NCI-H526 (cell line): ENCODE measurements at places on chromosomes 6 and 20.

GRCh38 chr6:43748765-43749164 lies 21.2 kb upstream of the VEGFA start:
- DNase-seq: no peak

- no peak for DNase-seq
Measured at GRCh38 chr6:113078791-113079190, 731.7 kb downstream of the RFPL4B start.

DNA sequence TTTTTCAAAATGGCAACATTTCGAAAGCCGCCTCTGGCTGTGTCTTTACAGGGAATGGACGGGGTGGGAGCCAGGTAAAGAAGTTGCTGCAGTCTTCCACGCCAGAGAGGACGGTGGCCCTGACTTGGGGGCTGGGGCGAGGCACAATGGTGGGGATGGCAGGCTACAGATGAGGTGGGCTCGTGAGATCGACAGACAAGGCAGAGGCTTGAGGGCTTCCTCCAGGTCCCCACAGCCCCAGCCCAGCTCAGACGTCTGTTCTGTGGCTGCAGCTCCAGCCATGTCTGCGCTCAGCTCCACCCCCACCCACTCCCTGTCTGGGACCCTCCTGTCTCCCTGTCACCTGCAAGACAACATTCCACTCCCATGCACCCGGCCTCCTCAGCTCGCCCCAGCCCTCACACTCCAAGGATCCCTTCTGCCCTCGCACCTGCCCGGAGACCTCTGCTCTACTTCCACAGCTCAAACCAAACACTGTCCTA lies 7.4 kb upstream of the C20orf144 start:
- peak; percentile 62 for DNase-seq

DNA sequence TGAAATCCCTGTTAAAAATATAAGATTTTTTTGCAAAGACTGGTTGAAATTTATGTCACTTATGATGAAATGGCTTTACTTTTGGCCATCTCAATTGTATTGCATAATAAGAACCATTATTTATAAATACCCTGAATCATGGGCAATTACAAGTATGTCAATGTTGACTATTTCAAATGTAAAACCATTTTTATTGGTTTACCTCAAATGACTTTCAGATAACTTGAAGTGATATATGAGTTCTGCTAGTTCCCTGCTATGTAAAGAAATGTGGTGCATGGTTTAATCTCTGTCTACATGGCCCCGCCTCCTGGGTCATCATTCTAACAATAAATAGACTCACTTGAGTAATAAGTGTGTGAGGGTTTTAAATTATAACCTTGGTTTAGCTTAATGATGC lies 275.6 kb upstream of the PREP start:
- DNase-seq: no peak

GRCh38 chr6:156582509-156582992 lies 194.6 kb upstream of the ARID1B start:
- peak; percentile 81 for DNase-seq

DNA sequence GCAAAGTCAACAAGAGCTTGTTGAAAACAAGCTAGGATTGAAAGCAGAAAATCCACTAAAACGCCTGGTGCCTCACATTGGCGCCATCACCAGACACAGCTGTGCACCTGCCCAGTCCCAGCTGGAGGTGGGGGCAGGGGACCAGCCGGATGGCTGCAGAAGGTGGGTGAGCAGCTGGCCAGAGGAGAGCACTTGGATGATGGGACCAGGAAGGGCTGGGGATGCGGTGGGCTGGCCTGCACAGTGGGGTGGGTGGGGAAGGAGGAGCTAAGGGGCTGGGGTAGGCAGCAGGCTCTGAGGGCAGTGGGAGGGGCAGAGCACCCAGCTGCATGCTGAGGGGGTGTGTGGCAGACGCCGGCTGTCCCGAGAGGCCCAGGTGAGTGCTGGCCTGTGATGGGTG lies 7.1 kb downstream of the CABLES2 start:
- DNase-seq: no peak

GRCh38 chr20:10542442-10542841 lies 107.3 kb downstream of the SLX4IP start:
- DNase-seq: no peak

DNA sequence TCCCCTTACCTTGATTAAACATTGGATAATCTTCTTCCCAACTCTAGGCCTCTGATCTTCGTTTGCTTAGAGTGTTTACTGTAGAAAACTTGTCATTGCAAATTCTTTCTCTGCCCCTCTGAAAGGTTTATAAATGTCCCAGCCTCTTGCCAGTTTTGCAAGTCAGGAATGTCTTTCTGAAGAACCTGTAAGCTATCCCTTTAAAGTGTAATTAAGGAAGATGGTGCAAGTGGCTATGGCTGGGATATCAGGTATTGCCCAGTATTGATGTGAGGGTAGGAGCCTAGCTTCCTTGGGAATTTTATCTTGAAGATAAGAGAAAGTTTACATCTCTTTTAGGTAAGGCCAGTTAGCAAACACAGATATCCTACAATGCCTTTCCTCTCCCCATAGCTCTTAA lies 211.0 kb upstream of the RIMS1 start:
- DNase-seq: no peak

DNA sequence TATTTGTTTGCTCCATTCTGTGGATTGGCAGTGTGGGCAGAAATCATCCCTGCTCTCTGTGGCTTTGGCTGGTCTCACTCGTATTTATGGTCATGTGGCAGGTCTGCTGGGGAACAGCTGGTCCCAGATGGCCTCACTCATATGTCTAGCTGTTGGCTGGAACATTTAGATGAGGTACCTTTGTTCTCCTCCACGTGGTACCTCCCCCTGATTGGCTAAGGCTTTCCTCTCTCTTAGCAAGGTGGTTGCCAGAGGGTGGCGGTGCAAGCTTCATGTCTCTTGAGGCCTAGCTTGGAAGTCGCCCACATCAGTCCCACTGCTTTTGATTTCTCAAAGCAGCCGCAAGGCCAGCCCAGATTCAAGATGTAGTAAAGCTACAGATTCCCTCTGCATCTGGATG lies 348.5 kb upstream of the BTBD3 start:
- no peak for DNase-seq

- no peak for DNase-seq
Measured at GRCh38 chr6:156902782-156903181, 125.6 kb downstream of the ARID1B start.

DNA sequence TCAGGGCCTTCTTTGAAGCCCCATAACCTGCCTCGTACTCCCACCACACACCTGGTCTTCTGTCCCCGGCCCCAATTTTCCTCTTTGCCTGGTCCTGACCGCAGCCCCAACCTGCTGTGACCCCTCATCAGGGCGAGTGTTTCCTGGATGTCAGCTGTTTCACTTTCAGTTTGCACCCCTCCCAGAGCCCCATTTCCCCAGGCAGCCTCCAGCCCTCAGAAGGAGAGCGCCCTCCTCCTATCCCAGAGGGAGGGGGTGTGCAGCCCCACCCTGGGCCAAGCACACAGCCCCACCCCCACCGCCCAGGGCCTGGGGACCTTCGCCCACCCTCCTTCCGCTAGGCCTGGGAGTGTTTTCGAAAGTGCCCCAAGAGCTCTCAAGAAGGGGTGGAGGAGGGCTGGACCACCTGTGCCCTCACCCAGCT lies 1.5 kb downstream of the BAK1 start:
- no peak for DNase-seq
